ENCODE measurements at places on chromosomes 2 and 18.

DNA sequence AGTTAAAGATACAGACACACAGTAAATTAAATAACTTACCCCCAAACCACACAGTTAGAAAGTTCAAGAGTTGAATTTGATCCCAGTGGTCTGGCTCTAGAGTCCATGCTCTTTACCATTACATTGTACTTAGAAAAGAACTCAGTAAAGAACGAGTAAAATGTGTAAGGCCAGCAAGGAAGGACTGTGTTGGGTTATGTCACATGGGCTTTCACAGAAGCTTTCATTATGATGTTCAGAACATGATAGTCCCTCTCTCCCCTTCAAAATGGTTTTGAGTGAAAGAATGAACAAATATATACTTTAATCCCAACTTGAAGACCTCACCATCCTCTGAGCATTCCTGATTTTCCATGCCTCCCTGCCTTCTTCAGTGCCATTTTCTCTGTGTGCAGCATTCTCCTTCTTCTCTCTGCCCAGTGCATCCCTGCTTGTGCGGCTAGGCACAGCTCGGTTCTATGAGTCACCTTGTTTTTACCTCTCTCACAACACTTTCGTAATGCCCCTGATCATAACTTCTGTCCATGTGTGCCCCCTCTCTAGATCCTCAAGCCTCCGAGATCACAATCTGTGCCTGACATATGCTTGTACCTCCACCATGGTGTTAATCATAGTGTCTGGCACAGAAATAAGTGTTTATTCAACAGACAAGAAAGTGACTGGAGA lies 22.0 kb downstream of the RASGRP3 start:
- no peak for DNase-seq

- DNase-seq = no peak
These were observed 620.6 kb downstream of the GALR1 start for GRCh38 chr18:77870199-77870598.

- no peak for DNase-seq
These were observed 138.4 kb upstream of the HDAC4 start for GRCh38 chr2:239539083-239539775.

DNA sequence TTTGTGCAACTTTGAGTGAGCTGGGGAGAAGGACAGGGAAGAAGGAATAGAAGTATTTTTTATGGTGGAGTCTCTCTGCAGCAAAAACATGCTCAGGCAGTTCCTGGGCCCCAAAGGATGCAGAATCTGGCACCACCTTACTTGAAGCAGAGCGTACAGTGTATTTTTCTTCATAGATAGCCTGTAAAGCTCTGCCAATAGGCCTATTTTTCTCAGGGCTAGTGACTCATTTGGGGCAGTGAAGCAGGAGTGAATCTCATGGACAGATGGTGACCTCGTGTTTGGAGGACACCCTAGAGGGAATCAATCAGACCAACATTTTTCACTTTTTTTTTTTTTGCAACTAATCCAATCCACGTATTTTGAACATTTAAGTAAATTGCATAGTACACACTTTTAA lies 268.1 kb upstream of the CXCR4 start:
- no peak for DNase-seq

DNA sequence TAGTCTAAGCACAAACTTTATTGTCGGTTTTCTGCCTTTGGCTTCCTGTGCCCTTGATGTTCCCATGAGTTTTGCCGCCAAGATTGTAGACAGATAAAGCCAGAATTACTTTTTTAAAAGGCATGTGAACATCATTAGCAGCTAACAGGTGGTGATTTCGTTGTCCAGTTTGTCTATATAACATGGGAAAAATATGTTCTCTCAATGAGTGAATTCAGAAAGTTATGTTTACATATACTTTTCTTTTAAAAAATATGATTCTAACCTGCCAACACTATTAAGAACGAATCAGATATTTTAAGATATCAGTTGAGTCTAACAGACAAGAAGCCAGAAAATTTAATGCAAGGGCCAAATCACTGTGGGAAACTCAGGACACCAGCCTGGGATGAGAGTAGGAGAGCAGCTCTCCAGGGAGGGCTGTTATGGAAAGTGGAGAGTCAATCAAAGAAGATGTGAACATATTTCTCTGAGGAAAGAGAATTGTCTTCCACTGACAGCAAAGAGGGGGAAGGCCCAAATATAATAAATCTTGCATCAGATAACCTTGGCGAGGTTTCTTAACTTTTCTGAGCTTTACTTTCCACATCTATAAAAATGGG lies 311.3 kb downstream of the ARHGAP15 start:
- DNase-seq = no peak

DNA sequence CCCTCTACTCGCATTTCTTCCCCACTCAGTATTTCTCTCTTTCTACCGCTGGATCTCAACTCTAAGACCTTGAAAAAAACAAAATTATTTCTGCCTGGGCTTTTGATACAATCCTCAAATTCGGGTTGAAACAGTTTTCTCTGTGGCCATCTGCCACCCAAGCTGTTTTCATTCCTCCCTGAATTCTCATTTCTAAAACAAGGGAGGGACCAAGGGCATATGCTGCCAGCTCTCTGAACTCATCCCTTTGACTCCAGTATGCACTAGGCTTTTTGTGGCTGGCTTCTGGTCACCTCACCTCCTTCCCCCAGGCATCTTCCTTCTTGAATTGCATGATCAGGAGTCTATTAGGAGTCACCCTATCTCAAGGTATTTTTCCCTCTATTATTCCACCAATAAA lies 49.5 kb downstream of the CCDC148 start:
- DNase-seq = no peak

GRCh38 chr2:166727095-166727494 lies 161.2 kb upstream of the XIRP2 start:
- DNase-seq = no peak

- no peak for DNase-seq
These were observed 78.1 kb downstream of the TEX51 start for GRCh38 chr2:126976721-126977328.

DNA sequence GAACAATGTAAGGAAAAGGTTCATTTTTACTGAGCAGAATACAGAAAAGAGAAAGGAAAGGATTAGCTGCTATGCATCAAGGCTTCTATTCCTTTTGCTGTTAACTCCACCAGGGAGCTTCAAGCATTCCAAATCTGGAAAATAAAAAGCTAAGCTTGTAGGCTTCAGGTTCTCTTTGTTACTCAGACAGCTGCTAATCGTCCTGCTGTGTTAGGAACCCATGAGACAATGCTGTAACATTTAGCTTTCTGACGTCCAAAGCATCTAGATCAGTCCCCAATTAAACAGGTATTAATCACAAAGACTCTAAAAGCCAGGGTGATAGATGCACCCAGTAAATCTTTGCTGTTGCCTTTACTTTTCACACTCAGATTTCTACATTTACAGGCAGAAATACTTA lies 103.8 kb downstream of the EPHA4 start:
- DNase-seq = no peak

DNA sequence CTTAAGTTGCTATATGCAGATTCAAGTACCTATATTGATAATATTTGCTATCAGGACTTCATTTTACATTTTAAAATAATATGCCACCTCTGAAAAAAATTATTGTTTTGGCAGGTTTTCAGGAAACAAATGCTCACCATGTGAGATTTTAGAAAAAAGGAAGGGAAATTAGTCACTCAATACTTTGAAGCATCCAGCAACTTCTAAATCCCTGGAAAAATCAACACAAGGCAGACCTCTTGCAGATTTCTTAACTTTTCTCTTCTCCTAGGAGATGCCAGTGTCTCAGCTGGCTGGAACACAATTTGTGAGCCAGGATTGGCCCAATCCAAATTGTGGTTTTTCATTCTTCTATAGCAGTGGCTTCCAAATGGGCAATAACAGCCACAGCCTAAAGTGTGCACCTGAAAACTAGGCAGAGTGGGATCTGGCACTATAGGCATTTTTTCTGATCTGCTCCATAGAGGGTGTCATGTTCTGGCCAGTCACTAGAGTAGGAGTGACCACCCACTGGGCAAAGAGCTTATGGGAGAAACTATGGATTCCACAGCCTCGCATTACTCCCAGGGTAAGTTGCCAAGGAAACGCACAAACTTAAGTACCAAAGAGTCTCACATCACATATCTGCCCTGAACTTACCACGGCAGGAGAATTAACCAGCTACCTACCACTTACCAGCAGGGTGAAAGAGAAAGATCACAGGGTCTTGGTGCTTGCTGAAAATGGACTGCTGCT lies 28.1 kb upstream of the THOC1 start:
- no peak for DNase-seq

DNA sequence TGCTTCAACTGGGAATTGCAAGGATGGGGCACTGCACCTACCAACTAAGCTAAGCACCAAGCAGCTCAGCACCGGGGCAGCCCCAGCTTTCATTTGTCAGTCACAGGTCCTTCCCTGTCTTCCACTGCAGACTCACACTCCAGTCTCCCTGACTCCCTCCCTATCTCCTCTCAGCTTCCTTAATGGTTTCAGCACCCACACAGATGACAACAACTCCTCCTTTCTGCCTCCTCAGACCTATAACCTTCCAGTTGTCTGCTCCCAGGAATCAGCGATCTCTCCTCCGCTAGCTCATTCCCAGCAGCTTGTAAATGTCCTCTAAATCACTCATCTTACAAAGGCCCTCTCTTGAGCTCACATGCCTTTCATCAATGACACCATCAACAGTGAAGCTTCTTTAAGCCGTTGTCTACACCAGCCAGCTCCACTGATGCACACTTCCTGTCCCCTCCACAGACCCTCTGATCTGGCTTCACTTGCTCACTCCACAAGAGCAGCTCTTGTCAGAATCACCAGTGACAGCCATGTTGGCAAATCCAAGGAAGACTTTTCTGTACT lies 32.1 kb downstream of the CLASP1 start:
- DNase-seq = no peak

DNA sequence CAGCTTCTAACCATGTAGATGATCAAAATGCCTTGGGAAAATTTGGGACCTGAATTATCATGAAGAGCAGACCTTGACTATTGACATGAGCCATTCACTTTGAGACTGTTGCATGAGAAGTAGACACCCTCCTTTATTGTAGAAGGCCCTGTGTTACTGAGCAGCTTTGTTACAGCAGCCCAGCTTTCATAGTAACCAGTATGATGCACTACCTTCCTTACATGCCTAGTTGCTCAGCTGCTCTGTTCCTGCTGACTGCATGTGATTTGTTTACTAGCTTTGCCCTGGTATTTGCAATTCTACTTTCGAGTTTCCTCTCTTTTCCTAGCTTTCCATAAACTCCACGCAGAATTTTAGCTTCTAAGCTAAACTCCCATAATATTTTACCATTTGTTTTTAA lies 11.2 kb upstream of the FN1 start:
- DNase-seq = no peak

- DNase-seq = no peak
These were observed 67.0 kb downstream of the DGKD start for GRCh38 chr2:233421091-233421816.

GRCh38 chr18:8762968-8763367 lies 57.6 kb downstream of the MTCL1 start:
- DNase-seq = no peak

- DNase-seq = no peak
These were observed 1.2 kb downstream of the TMEM237 start for GRCh38 chr2:201642086-201642578.

GRCh38 chr2:46557788-46558187 lies 78.4 kb downstream of the TMEM247 start:
- DNase-seq = no peak

DNA sequence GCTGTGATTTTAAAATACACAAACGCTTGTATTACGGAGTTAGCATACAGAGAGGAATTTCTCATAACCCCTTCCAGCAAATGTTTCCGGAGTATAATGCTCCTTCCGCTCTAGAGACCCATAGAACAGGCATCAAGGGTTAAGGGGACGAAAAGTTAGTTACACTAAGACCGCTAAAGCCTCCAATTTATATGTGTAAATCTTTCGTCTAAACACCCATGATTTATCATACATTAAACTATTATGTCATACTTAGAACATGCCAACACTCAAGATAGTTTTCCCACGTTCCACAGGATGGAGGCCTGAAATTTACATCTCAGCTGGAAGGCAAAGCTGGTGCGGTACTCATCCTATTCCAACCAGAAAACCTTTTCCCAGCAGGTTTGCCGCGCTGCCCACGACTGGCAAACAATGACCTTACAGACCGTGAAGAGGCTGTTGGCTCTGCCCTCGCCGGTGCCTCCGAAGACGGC lies 650 bp downstream of the ORMDL1 start:
- no peak for DNase-seq

DNA sequence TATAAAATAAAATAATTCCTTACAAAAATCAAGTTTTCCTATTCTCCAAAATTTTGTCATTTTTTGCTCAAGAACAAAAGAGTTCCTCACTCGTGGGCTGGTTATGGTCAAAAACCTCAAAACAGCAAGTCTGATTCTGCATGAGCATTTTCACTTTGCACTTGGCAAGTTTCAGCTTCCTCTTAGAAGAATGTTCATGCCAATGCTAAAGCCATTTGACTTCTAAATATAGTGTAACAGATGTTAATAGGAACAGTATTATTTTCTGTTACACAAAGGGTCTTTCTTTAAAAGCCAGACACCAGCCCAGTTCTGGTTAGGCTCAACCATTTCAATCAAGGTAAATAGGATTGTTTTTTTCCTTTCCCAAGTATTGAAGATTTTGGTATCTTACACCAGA lies 261.3 kb upstream of the CCDC68 start:
- no peak for DNase-seq

GRCh38 chr18:31041271-31042083 lies 1.1 kb downstream of the DSC3 start:
- DNase-seq = no peak

DNA sequence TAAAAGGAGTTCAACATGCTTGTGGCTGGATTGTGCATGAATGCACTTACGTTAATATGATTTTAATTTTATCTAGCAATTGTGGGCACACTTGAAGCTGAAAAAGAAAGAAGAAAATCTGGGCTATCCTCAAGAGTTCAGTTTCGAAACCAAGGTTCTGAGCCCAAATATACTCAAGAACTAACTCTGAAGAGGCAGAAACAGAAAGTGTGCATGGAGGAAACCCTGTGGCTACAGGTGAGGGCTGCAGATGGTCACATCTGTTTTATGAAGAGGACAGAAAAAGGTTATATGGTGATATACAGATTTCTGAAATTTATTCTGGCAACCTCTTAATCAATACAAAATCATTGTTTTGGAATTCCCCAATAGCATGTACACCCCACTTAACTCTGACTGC lies 57.3 kb downstream of the ITGA6 start:
- no peak for DNase-seq

GRCh38 chr2:120177001-120177621 lies 46.1 kb downstream of the TMEM185B start:
- no peak for DNase-seq

- no peak for DNase-seq
These were observed 101.7 kb upstream of the FZD7 start for GRCh38 chr2:201931951-201932350.

- DNase-seq = no peak
These were observed 187.5 kb upstream of the DTNA start for GRCh38 chr18:34522603-34523002.

DNA sequence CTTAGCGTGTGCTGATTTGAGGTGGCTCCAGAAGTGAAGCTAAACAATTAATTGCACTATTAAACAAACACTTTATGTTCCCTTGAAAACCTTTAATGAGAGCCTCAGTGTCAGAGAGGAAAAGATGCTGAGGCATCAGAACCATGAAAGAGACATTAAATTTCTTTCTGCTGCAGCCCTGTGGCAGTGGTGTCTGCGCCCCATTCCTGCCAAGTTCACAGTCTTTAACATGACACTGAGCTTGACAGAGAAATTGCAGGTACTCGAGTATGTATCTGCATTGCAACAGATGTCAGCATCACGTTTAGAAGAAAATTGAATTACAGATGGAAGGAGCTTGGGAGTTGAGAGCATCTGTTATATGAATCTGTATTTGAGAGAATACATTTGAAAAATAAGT lies 111.3 kb upstream of the CREB1 start:
- no peak for DNase-seq

- no peak for DNase-seq
These were observed 1488.0 kb upstream of the CELF4 start for GRCh38 chr18:39053571-39053970.
